ENCODE measurements at places on chromosomes 6 and 20.

GRCh38 chr6:38935051-38935450, 113.5 kb upstream of the GLP1R start:
- DNase-seq, result no peak

DNA sequence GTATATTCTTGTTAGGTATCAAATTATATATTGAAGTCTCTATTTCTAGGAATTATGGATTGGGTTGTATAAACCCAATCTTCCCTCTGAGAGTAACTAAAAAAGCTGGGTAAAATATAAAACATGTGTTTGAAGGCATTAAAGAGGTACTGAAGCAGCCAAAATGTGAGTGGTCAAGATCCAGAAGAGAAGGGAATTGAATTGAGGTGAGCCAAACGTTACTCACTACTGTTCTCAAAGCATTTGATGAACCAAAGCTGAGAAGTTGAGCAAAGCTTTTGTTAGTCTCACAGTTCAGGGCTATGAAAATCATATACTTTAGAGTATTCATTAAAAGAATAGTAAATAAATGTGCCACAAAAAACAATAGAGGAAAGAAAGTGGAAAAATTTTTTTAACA, 365.8 kb downstream of the BCKDHB start:
- DNase-seq, result no peak

DNA sequence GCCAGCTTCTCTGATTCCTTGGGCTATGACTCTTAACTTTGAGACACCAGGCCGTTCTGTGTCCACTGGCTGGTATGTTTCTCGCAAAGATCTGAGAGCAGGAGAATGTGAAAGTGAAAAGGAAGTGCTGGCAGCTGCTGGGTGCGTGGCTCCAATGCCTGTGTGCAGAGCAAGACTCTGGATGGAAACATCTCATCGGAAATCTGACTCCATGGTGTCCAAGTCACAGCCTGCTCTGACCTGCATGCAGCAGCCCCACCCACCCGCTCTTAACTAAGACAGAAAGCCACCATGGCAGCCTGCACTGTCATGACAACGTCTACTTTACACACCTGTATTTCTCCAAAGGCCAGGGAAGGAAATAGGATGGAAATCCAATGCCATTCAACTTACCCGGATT, 66.3 kb upstream of the MPC1 start:
- DNase-seq, result no peak

DNA sequence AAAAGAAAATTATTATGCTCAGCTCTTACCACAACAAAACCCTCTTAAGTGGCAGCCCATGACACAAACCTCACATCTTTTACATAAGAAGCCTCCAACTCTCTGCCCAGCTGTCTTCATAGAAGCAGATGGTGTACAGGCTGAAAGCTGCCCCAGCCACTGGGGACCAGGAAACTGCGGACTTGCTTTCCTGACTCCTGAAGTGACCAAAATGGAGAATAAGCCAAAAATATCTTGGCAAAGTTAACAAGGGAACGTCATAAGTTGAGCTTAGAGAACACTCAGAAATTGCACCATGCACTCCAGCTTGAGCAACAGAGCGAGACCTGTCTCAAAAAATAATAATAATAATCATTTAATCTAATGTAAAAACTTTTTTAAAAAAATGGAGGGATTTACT, 160.3 kb upstream of the CDYL start:
- no peak for DNase-seq

DNA sequence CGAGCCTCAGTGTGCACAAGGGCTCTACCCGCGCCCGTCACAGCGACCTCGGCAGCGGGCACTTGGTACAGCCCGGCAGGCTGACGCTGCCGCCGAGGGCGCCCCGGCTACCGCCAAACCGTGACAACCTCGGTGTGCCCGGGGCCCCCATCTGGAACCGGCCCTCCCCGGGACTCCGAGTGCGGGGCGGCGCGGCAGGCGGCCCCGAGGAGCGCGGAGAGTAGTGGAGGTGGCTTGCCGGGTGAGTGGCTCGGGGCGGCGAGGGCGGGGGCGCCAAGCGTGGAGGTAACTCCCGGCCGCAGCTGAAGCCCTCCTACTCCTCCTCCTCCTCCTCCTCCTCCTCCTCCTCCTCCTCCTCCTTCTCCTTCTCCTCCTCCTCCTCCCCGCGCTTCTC, at the start of gene ISM1:
Gene ISM1 (plus strand): TSS at position 371 of the 394 bp plus-strand sequence. CDS start 503 bp downstream, outside the sequence.
- no peak for DNase-seq

DNA sequence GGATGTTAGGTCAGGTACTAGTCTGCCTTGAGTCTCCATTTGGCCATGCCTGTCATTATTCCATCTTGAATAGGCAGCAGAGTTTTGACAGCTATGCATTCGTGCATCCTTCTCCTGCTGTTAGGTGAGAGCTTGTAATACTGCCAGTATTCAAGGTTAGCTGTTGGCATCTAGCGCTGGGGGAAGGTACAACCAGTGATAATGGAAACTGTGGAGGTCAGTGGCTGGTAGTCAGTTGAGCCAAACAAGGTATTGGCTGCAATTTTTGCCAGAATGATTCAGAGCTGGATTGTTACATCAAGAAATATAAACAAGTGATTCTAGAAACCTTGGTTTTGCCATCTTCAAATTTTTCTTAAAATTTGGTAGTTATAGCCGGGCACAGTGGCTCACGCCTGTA, 6.5 kb downstream of the FAM8A1 start:
- no peak for DNase-seq

- DNase-seq, result no peak
Observed at GRCh38 chr6:52161689-52162438, 24.3 kb upstream of the IL17A start.

GRCh38 chr6:145924600-145924999, 39.6 kb downstream of the SHPRH start:
- DNase-seq, result no peak

DNA sequence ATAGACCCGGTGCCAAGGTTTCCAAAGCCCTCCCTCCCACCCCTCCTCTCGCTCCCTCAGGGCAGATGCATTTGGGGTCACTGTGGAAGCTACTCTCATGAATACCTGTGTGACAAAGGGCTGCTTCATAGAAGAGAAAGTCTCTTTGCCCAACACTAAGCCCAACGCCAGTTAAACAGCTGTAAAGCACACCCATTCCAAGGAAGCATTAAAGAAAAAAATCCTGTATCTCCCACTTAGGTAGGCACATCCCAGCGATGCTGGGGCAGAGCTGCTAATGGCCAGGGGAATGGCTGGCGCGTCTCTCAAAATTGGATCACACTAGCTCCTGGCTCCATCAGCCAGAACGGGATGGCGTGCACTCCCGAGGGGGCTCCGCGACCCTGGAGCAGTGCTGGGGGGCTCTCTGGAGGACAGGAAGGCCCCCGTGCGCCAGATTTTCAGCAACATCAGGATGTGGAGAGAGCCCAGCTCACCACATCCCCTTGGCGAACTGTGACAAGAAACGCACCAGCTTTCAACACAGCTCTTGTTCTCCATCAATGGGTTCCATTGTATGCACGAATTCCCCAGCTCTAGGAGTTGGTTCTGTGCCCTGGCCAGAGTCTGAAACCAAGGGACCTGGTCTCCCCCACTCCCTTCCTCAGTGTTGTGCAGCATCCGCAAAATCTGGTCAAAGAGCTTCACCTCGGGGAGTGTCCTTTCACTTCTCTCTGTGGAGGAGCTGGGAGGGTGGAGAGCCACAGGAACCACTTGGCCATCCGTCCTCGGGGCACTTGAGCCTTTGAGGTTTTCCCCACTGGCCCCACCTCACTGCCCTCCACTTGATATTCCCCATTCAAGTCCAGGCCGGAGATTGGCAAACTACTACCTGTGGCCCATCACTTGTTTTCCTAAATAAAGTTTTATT, 74.1 kb downstream of the TFAP2C start:
- DNase-seq, result peak; percentile 29

GRCh38 chr20:10492844-10493243, 57.7 kb downstream of the SLX4IP start:
- DNase-seq, result no peak

GRCh38 chr20:25191051-25191450, 4.5 kb upstream of the ENTPD6 start:
- no peak for DNase-seq

DNA sequence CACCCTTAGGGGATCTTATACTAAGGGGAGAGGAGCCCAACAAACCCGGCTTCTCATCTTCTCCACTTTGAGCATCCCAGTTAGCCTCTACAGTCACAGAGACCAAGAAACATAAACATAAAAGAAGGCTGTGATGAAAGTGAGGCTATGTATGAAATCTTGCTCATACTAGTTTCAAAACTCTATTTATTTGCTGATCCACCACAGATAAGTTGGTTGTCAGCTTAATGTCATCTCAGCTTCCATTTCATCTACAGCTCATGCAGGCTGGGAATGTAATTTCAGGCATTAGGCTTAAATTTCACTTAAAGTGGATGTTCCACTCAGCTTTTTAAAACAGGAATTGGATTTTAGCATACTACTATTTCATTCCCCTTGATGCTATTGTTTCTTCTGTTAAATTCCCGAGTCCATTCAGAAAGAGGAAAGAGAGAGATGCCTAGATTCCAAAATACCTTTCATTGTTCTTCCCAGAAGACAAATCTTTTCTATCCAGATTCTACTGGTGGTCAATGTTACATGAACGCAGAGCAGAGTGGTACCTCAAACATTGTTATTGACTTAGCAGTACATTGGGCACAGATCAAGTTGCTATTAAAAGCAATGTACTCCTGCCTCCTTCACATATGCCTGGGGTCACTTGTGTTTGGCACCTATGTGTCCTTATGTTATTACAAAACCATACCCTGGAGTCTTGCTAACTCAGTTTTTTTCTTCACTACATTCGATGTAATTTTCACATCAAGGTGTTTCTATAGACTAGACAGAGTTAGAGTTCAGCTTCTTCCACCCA, 149.0 kb downstream of the HACE1 start:
- no peak for DNase-seq

DNA sequence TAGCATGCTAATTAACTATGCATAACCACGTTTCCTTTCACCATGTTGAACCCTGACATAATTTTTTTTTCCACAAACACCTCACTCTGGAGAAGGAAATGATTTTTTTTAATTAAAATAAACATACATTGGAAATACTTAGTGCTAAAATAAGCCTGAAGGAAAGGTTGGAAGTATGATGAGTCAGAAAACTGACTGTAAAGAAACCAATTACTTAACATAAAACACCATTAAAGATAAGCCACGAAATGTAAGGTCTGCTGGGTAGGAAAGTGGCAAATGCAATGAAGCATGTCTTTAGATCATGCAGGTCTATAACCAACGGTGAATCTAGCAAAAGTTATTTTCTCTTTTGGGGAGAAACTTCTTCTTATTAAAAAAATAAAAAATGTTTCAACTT, 47.5 kb downstream of the OPRM1 start:
- DNase-seq, result no peak

- DNase-seq, result no peak
Observed at GRCh38 chr6:142820338-142821051, 124.5 kb downstream of the HIVEP2 start.

- DNase-seq, result no peak
Observed at GRCh38 chr20:48652961-48653705, 174.7 kb downstream of the PREX1 start.

- no peak for DNase-seq
Observed at GRCh38 chr20:63500151-63500901, 1.4 kb upstream of the EEF1A2 start.

DNA sequence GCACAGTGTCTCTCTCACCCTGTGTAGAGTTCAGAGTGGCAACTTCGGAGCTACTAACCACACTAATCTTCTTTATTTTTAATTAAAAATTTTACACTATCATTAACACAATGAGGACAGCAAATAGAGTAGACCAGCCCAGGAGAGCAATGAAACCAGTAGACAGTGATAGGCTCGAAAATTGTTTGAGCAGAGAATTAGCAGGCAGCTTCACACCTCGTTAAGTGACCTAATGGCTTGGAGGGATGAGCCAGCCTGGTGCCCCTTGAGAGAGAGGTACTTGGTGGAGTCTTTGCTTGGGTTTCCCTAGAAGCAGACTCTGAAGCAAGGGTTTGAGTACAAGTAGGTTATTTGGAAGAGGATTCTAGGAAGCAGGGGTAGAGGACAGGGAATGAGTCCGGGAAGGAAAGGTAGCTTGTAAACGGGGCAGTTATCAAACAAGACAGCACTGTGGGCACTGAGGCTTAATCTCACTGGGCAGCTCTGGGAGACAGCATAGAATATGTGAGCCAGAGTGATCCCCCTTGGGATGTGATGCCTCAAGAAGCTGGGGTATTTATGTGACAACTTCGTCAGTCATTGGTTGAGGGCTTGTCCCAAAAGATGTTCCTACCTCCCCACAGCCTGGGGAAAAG, 146.1 kb downstream of the PCSK2 start:
- no peak for DNase-seq

- DNase-seq, result no peak
Observed at GRCh38 chr6:137490006-137490905, 3.9 kb downstream of the OLIG3 start.

DNA sequence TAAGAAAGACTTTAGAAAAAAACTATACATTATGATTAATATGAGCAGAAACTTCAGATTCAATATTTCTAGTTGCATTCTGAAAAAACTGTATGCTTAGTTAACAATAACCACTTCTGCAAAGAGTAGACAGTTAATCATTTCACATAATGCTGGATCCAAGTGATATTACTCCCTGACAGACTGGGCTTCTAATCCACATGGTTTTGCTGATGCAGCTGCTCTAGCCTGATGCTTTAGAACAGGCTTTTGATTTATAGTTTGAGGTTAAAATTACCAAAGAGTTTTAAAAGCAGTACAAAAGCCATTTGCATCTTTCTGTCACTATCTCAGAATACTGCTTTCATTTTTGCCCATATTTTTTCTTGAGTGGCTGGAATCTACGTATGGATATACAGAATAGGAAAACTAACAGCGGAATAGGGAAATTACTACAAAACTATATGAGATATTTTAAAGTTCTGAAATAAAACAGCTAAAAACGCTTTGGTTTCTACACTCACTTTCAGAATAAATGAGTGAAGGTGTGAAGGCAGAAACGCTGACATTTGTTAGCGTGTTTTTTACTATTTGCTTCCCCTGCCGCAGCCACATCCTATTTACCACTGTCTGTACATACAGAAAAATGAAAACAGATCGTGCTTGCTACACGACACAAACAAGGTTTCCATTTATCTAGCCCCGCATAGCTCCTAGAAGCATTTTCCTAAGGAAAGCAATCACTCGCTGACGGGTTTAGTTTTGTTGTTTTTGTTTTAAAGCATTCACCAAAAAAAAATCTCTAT, 61.7 kb downstream of the METTL24 start:
- DNase-seq, result no peak

DNA sequence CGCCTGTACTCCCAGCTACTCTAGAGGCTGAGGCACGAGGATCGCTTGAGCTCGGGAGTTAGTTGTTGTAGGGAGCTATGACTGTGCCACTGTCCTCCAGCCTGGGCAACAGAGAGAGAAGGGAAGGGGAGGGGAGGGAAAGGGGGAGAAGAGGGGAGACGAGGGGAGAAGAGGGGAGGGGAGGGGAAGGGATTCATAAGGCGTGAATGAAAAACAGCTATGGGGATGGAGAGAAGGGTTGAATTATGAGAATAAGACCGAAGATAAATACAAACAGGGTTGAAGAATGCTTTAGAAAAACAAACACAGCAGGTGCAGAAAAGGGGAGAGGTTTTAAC, 106.0 kb downstream of the TRIM27 start:
- no peak for DNase-seq

- DNase-seq, result no peak
Observed at GRCh38 chr6:131917318-131917717, 33.9 kb downstream of the CCN2 start.

DNA sequence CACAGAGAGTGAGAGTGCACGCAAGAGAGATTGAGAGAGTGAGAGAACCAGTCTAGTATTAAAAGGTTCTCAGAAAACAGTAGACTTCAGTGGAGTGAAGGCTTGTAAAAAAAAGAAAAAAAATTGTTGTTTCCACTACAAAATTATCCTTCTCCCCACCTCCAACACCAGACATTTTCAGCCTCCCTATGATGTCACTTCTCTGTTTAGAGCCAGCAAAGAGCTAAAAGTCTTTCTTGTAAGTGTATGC, 77.8 kb downstream of the BACH2 start:
- no peak for DNase-seq
